Stimulated activated CD4-positive, alpha-beta T cell treated with anti-CD3 and anti-CD28 coated beads, TNF-alpha, amount 100 ng/mL, for 1 hour (primary cell): ENCODE measurements at places on chromosomes 4 and X.
A peak's percentile ranks its signal among the peaks of the same experiment; 100 is the strongest.

GRCh38 chr4:112637552-112637866 lies 566 bp downstream of the LARP7 start:
- no peak for DNase-seq

GRCh38 chr4:99655308-99656081 lies 2.1 kb downstream of the C4orf54 start:
- DNase-seq: no peak

DNA sequence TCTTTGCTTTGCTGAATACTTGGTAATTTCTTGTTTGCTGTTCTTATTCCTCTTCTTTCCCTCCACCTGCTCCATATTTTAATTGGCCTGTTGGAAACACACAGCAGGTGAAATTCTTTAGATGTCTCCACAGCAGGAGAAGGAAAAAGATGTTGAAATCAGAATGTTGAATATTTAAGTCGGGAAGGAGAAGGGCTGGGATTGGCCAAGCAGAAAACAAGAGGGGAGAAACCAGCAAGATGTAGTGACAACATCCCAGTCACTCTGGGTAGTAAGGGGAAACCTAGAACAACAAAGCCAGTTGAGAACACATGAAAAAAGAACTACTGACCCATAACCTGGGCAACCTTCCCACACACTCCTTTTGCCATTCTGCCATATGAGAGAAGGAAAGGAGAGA lies 37.3 kb upstream of the STAG2 start:
- DNase-seq: no peak

DNA sequence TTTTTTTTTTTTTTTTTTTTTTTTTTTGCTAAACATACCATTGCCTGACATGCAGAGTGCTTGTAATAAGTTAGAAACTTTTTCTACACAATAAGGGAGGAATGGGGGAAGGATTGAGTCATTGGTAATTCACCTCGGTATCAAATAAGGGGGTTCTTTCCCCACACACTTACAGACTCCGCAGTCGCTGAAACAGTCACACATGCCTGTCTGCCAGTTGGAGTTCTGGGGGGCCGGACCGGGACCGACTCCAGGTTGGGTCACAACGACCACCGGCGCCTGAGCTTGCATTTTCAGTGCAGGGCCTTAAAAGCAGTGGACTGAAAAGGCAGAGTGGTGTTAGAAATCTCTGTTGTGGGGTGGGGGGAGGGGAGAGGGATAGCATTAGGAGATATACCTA lies 6.9 kb downstream of the PLAC8 start:
- peak; percentile 31 for DNase-seq

DNA sequence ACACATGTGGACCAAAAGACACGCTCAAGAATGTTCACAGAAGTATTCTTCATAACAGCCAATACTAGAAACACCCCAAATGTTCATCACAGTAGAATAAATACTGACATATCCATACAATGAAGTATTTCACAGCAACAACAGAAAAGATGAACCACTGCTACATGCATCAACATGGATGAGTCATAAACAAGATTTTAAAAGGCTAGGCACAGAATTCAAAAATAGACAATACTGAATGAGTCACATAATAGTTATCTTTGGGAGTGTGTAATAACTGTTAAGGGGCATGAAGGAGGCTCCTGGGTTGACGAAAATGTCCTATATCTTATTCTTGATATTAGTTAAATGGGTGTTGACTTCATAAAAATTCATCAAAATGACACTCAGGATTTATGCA lies 43.5 kb downstream of the CLOCK start:
- DNase-seq: no peak

DNA sequence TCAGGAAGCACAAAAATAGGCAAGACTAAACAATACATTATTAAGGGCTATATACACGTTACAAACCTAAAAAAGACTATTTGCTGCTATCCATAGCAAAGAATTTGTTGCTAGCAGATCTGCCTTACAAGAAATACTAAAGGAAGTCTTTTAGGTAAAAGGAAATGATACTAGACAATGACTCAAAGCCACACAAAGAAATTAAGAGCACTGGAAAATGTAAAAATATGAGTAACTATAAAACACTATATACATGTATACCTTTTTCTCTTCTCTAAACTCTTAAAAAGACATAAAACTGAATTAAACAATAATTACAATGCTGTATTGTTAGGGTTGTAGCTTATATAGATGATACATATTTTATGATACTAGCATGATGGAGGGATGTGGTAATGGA lies 25.7 kb downstream of the SLC9A7 start:
- no peak for DNase-seq

GRCh38 chr4:17024425-17024824 lies 126.0 kb upstream of the LDB2 start:
- no peak for DNase-seq

DNA sequence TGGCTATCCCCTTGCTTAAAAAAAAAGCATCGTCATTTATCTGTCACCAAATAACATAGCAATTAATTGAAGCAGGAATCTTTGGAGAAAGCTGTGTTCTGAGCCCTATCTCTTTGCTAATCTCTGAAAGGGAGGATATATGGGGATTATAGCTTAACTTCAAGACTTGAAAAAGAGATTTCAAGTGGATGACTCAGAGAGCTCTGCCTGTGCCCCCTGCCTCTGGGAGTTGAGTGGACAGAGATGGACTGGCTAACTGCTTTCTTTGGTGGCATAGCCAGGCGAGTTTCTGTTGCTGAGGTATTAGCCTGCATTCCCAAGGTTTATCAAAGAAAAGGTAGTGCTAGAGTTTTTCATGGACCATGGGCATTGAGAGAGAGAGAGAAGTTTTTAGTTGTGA lies 91.6 kb downstream of the DDIT4L start:
- no peak for DNase-seq

DNA sequence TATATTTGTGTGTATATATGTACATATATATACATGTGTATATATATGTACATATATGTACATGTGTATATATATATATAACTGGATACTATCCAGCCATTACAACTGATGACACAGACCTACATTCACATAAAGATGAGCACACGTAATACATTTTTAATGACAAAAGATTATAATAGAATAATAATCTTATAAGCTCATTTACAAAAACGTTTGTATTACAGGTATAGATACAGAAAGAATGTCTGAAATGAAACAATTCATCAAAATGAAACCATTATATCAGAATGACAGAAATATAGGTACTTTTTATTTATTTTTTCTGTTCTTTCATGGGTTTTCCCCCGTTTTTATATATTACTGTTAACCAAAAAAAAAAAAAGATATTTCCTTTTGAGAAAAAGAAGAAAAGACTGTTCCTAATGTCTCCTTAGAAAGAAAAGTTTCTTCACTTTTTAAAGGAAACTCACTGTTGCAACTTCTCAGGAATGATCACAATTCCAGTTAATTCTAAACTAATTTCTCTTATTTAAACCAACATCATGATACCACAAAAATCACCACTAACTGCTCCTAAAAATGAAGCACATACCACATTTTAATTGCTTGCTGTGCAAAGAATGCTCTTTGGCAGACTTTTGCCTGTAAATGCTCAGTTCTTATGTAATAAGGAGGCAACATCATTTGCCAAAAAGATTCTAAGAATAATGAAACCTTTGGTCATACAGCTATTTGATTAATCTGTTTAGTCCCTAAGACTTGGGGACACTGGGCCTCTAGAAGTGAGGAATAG lies 18.9 kb downstream of the LEF1 start:
- no peak for DNase-seq

GRCh38 chr4:137307806-137308205 lies 224.5 kb downstream of the PCDH18 start:
- no peak for DNase-seq

- DNase-seq: no peak
These were observed 264.3 kb upstream of the NOCT start for GRCh38 chr4:138751309-138751708.

- DNase-seq: no peak
These were observed 28.4 kb downstream of the PROM1 start for GRCh38 chr4:16055471-16055870.

- no peak for DNase-seq
These were observed 217.2 kb downstream of the SPRY1 start for GRCh38 chr4:123613586-123614344.

- no peak for DNase-seq
These were observed 4.7 kb upstream of the S100P start for GRCh38 chr4:6688879-6689505.

DNA sequence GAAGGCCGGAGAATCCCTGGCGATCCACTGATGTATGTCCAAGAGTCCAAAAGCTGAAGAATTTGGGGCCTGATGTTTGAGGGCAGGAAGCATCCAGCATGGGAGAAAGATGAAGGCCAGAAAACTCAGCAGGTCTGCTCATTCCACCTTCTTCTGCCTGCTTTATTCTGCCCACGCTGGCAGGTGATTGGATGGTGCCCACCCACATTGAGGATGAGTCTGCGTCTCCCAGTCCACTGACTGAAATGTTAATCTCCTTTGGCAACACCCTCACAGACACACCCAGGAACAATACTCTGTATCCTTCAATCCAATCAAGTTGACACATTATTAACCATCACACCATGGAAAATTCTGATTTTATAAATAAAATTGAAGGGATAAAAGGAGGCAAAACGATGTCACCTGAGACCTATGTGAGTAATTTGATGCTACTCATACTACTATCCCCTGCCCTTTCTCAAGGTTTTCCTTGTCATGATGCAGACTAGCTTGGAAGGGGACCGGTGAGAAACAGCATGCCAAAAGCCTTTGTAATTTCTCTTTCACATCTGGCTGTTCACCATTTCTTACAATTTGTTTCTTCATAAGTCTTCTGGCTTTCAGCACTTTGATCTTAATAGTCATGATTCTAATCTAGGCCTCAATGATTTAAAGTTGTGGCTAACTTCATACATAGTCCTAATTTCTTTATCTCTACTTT lies 9.7 kb upstream of the PYURF start:
- DNase-seq: no peak

GRCh38 chr4:15926486-15926885 lies 12.1 kb downstream of the FGFBP1 start:
- no peak for DNase-seq

GRCh38 chr4:98908182-98908581 lies 20.8 kb downstream of the EIF4E start:
- DNase-seq: no peak

DNA sequence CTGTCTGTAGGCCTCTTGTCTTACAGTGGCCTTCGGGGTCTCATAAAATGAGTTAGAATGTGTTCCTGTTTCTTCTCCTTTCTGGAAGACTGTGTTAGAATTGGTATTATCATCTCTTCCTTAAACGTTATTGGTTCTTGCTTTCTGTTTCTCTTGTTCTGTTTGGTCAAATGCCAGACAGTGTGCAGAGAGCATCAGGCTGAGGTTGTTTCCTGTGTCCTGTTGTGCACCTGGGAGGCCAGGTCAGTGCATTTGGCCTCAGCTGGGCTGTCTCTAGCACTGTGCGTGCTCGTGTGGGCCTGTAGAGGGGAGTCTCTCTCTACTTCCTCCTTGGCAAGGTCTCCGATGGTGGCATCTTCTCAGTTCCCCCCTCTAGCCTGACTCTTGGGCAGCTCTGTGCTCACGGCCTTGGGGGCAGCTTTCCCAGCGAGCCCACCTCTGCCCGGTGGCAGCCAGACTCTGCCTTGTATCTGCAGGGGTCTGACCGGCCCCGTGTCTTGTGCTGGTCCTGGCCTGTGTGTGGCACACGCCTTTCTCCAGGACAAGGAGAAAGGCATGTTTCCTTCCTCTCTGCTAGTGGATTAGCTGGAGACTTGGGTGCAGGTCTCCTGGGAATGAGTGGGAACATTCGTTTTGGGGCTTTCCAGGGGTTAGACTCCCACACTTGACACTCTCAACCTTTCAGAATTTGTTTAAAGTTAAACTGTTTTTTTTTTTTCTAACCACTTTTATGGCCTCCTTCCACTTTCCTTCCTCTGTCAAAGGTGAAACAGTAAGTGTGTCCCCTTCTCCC lies 62.3 kb downstream of the FAM193A start:
- no peak for DNase-seq

- no peak for DNase-seq
These were observed 45.5 kb upstream of the FAM241A start for GRCh38 chr4:112099701-112100297.

GRCh38 chrX:10519278-10519677 lies 101.1 kb downstream of the MID1 start:
- DNase-seq: no peak
